IPS-NIHi11 (cell line): ENCODE measurements at places on chromosomes 16 and 17.

DNA sequence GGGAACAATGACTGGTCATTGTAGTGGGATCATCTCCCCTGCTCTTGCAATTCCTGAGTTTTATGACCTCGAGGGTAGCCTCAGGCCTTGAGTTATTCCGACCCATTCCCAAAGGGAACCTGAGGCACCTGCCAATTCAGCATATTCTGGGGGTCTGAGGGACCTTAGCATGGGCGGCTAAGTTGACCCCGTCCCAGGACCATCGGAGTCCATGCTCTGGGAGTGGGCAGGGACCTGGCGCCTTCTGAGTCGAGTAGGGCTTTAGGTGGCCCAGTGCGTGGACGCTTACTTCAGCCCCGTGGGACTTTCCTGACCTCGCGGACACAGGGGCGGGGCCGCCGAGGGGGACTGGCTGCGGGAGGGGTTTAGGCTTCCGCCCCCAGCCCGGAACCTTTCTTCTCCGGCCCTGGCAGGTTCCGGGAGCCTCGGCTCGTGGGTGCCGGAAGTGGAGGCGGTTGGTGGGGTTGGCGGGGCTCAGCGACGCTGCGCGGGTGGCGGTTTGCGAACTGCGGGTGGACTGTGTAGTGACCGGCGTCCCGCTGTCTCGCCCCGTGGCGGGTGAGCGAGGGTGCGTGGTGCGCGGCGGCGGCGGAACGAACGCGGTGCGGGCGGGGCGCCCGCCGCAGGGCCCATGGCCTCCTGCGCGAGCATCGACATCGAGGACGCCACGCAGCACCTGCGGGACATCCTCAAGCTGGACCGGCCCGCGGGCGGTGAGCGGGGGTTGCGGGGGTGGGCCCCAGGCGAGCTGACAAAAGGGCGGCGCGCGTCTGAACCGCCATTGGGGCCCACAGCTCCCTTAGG is at the start of gene EDC4:
TSS of gene EDC4 (plus strand) at position 422 of the 804 bp plus-strand sequence. CDS start at position 632, 210 bp downstream.
- peak; percentile 94 for DNase-seq

DNA sequence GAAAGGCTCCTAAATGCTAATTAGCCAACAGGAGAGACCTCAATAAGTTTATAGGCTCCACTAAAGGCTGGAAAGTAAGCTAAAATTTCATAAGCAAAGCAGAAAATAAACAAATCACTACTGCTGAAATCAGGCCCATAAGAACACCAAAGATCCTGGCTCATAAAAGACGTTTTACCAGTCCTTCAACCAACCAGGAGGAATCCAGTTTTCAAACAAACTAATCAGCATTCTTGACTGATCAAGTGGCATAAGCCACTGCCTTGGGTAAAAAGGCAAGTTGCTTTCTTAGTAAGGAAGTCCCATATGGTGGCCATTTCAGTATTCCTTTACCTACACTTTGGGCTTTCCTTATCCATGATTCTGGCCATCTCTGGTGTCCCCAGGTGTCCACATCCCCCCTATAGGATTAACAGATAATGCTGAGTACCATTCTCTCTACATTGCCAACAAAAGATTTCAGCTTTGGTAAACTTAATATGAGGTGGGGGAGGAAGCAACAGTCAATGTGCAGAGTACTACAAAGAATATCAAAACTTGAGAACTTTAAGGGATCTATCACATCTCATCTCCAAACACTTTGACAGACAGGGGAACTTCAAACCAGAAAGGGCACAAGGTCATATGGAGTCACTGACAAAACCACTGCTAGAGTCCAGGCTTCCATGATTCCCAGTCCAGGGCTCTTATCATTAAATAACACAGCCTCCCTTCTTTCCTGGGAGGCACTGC is 1.3 kb downstream of the TOM1L2 start:
- no peak for DNase-seq

DNA sequence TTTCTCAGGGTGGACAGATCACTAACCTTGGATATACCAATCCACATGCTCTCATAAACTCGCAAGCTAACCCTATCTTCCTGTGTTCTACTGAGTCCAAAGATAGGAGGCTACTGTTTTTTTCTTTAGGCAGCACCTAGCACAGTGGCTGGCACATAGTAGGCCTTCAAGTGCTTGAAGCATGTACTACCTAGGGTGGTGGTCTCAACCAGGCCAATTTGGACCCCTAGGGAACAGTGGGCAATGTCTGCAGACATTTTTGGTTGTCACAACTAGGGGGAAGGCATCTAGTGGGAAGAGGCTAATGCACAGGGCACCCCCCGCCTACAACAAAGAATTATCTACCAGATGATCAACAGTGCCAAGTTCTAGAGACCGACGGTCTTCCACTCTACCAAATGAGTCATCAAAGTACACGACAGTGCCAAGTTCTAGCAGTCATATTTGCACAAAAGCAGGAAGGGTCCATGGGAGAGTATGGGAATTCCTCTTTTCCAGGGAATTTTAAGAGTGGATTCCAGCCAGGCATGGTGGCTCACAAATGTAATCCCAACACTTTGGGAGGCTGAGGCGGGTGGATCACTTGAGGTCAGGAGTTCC is 390.3 kb downstream of the SLC39A11 start:
- no peak for DNase-seq

DNA sequence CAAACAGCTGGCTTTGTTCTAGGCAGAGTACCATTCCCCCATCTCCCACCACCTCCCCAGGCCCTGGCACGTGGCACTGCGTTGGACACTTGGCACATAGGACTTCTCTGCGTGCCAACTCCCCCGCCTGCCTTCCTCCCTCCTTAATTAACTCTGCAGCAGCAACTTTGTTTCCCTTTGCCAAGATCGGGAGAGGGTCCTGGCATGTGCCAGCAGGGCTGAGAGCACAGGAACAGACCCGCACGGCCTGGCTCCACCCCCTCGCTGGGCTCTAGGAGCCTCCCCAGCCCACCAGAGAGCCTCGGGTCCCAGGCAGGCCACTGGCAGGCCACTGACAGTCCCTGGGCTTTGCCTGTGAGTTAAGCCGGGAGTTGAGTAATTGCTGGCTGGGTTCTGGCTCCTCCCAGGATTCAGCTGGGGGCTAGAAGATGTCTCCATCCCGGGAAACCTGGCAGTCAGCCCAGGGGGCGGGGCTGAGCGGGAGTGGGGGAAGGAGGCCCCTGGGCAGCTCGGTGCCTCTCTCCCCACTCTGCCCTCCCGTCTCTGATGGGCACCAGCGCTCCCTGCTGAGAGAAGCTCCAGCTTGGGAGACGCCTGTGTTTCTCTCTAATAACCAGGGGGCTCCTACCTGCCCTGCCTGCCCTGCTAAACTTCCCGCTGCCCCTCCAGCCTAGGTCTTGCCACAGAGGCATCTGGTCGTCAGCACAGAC is 224.0 kb upstream of the TNRC6C start:
- DNase-seq = peak; percentile 70
